ENCODE measurements at places on chromosomes 12 and 14.

DNA sequence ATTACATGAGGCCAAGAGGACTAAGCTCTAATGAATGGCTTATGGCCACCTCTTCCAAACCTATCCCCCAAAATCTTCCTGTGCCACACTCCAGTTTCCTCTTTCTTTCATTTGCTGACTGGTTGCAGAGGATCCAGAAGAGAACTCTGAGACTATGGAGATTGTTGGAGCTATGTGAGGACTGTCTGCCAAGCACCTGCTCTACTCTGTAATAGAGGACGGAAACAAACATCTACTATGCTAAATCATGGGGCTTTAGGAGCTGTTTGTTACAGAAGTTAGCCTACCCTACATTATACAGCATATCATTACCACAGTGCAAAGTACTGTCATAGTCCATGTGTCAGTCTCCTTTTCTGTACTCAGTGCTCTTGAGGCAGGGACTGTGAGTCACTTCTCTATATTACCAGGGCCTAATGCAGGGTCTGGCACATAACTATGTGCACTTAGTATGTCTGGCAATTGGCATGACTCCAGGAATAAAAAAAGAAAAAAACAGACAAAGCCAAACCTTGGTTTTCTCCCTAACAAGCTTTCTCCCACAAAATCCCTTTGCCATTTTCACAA lies 95.1 kb downstream of the RPAP3 start:
- DNase-seq, result no peak

DNA sequence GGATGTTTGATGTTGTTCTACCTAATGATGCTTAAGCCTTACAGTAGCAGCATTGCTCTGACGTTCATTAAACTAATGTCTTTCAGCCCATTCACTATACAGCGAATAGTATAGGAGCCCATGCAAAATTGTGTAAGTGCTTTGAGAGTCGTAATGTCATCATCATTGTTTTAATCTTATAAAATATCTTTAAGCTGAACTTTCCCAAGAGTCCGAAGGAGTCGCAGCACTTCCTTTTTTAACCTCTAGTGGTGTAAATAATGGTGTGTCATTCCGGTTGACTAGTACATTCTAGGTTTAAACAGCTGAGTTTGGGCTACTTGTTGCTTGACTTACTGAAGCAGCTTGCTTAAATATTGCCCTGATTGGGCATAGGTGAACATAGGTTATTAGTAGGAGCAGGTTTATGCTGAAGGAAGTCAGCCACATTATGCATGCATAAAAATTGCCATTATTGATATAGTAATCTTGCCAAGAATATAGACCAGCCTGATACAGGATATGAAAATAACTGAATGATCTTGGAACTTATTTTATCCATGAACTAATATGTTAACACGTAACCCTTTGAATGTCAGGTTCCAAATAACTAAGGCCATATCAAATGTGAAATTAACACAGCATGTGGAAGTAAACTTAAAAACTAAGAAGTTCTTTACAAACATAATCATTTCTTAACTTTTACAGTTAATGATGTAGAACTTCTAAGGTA lies 2.6 kb downstream of the WNK1 start:
- DNase-seq, result no peak

GRCh38 chr12:12323591-12323990 lies 26.5 kb downstream of the MANSC1 start:
- no peak for DNase-seq

GRCh38 chr12:62466018-62466593 lies 520 bp upstream of the MON2 start:
- DNase-seq, result no peak

GRCh38 chr12:45913631-45914030 lies 76.7 kb downstream of the SCAF11 start:
- DNase-seq, result no peak

DNA sequence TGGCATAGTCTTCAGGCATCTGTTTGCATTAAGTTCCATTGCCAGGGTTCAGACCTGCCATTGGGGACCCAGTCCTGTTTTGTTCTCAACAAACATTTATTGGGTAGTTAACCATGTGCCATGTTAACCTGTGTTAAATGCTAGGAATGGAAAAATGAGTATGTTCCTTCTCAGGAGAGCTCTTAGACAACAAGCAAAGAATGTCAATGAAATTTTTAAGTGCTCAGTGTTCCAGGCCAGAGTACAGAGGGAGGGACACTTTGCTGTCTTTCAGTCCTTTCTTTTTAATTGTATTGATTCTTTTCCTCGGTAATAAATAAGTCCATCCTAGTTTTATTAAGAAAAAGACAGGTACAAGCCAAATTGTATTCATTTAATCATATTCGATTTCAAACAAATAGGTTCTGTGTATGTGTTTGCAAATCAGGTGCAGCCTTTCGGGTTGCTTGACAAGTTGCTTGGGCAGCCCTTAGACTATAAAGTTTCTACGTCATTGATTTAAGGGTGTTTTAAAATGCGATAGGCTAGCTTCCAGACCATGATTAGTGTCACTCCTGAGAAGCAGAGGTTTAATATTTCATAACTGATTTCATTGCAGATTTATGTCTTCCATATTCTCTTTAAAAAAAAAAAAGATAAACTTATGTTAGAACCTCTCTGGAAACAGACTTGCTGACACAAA lies 123.1 kb downstream of the DERA start:
- DNase-seq, result no peak

DNA sequence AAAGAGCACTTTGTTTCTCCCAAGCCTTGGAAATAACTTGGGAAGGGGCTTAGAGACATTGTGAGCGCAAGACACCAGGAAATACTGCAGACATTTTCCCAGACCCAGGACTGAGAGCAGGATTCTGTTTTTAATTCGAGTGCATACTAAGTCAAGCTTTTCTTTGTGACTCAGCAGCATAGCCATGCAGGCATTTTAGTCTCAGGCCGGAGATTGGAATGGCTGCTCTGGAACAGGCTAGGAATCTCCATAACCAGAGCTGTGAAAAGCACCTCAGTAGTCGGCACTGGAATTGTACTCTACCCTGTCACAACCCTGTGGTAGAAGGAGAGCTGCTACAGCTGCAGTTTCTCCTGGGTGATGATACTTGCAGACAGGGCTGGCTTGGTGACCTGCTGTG lies 28.9 kb upstream of the GARIN6 start:
- DNase-seq, result no peak

DNA sequence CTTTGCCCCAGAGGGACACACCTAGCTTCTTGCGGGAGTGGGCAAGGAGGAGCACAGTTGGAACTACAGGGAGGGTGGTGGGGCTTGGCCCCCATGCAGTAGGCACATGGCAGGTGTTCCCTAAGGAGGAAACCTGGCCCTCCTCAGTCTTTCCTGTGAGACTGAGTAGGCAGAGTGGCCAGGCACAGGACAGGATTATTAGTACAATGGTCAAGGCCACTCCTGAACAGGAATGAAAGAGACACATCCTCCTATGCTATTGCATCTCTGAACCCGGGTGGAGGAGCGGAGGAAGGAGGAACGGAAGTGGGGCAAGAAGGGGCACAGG lies 846 bp downstream of the MYO1A start:
- DNase-seq, result no peak
